ENCODE measurements at places on chromosomes 13 and 19.

GRCh38 chr13:40315416-40316064 is 350.9 kb downstream of the FOXO1 start:
- no peak for DNase-seq

DNA sequence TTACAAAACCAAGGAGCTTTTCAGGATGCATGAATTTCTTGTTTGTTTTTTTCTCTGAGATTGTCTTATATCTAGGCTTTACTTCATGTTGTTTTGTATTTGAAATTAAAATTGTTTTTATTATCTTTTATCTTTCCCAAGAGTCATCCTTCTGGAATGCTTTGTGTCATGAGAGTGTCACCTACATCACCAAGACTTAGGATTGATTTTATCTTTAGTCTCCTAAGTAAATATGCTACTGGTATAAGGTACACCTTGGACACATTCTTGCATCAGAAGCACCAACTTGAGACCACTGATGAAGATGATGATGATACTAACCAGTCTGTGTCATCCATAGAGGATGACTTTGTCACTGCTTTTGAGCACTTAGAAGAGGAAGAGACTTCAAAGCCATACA is 26.4 kb downstream of the AKAP11 start:
- DNase-seq, result no peak

- DNase-seq, result no peak
These were observed 20.0 kb upstream of the ZSCAN18 start for GRCh38 chr19:58117841-58118575.

GRCh38 chr13:85650613-85651012 is 148.6 kb downstream of the SLITRK6 start:
- no peak for DNase-seq

Measured in stimulated activated CD8-positive, alpha-beta memory T cell treated with anti-CD3 and anti-CD28 coated beads, Interleukin-4, amount 100 ng/mL, for 1 hour (primary cell).